Dermis blood vessel endothelial cell (primary cell): ENCODE measurements at places on chromosomes 4 and X. TPM values are rescaled to one million over a fixed set of nuclear protein-coding genes. Genes with fewer than 3 reads are reported as not detected.

GRCh38 chr4:127214931-127215330 is 417.8 kb upstream of the INTU start:
- DNase-seq = no peak

- no peak for DNase-seq
Observed at GRCh38 chrX:14028473-14028872, 1.2 kb downstream of the GEMIN8 start.

- DNase-seq = no peak
Observed at GRCh38 chr4:41797260-41797659, 48.7 kb upstream of the PHOX2B start.

ENOPH1 gene
- total RNA-seq = 43.6 and 56.7 TPM in 2 replicates
